NCI-H2171 treated with DMSO at 0.1 percent for 48 hours (cell line): ENCODE measurements at places on chromosomes 16 and 17.

GRCh38 chr17:10107316-10108165, 90.9 kb downstream of the GAS7 start:
- DNase-seq: no peak

DNA sequence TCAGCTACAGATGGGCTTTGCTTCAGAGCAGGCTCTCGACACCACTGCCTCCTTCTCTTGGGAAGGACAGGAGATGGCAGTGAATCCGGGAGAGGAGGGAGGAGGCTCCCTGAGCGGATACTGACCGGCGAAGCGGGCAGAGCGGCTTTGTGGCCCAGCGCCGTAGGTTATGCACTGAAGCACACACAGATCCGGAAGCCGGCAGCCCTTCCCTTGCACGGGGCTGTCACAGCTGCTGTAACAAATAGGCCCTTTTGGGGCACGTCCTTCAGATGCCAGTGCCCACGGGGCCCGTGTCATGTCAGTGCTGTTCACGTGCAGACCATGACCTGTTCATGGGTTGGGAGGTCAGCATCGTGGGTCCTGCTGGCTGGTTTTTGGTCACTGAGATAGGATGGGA, 144.7 kb upstream of the CHMP6 start:
- DNase-seq: no peak

- DNase-seq: no peak
Measured at GRCh38 chr16:85083051-85083639, 29.1 kb downstream of the CIBAR2 start.

GRCh38 chr17:79645022-79645776, 34.3 kb upstream of the RBFOX3 start:
- no peak for DNase-seq

- no peak for DNase-seq
Measured at GRCh38 chr16:31487071-31487719, 4.3 kb downstream of the SLC5A2 start.

DNA sequence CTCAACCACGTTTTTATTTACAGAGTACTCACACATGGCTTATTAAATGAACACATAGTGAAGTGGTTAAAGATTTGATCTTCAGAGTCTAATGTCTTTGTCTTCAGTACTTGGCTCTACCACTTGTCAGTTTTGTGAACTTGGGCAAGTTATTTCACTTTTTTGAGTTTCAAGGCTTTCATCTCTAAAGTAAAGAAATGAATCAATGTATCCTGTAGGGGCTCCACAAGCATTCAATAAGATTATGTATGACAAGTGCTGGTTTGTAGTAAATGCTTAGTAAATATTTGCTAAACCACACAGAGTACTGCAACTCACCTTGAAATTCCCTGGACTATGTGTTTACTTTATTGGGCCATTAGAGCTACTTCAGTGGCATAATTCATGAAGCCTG, 446.0 kb upstream of the GOT2 start:
- DNase-seq: no peak

GRCh38 chr16:16126896-16127295, 96.4 kb downstream of the ABCC6 start:
- no peak for DNase-seq

GRCh38 chr17:57425903-57426880, 169.9 kb downstream of the MSI2 start:
- no peak for DNase-seq

GRCh38 chr16:15748654-15749053, 98.6 kb downstream of the NDE1 start:
- DNase-seq: no peak

GRCh38 chr16:10951026-10951425, 6.7 kb downstream of the CLEC16A start:
- peak; percentile 56 for DNase-seq

DNA sequence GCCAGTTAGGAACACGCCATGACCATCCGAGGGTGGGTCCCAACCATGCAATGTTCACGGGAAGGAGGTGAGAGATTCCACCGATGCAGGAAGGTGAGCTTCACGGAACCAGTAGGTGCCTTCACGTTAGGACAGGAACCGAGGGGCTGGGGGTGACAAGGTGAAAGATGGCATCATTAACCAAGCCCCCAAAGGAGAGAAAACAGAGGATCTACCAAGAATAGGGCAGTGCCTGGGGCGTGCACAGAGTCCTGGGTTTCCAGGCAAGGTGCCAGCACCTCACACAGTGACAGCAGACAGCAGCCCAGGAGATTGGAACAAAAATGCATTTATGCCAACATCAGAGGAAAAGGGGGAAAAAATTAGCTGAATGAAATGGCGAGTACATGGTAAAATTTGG, 137.9 kb downstream of the GSG1L start:
- DNase-seq: peak; percentile 85

DNA sequence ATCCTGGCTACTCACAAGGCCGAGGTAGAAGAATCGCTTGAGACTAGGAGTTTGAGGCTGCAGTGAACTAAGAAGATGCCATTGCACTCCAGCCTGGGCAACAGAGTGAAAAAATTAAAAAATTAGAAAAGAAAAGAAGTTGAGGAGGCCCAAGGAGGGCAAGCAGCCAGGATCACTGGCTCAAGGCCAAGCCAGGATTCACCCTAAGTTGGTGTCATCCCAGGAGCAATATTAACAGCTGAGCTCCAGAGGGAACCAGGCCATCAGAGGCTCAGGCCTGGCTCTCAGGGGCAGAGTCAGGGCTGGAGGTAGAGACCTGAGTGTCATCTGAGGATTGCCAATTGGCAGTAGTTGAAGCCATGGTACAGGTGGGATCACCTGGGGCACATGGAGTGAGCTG, 20.7 kb downstream of the DRC3 start:
- no peak for DNase-seq

DNA sequence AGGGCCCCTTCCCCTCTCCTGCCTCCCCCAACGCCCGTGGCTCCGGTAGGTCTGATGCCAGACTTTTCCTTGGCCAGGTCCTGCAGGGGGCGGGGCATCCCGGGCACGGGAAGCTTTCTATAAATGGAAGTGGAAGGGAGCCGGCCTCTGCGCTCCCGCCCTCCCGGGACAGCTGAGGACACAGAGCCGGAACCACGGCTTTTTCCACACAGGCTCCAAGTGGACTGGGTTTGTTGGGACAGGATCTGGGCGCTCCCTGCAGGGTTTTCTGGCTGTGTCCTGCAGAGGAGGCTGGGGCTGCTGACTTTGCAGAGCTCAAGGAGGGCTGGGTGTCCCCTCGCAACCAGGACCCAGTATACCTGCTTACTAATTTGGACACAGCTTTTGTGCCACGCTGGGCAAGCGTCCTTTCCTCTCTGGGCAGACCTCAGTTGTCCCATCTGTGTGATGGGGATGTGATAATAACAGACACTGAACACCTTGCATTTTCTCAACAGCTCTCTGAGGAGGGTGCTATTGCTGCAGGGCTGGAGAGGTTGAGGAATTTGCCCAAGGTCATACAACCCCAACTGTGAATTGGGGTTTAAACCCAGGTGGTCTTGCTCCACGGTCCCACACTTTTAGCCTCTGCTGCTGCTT, 1.8 kb downstream of the TNS4 start:
- DNase-seq: peak; percentile 43

- DNase-seq: no peak
Measured at GRCh38 chr16:10552281-10552680, 28.1 kb downstream of the EMP2 start.

GRCh38 chr17:41396996-41397660, at the start of gene KRT31:
Gene KRT31 (minus strand): TSS chr17:41397608. CDS start chr17:41397539, 69 bp downstream.
- DNase-seq: no peak

GRCh38 chr17:61130330-61130729, 269.3 kb upstream of the TBX2 start:
- no peak for DNase-seq

- DNase-seq: no peak
Measured at GRCh38 chr16:89155851-89156739, 15.5 kb upstream of the CDH15 start.

DNA sequence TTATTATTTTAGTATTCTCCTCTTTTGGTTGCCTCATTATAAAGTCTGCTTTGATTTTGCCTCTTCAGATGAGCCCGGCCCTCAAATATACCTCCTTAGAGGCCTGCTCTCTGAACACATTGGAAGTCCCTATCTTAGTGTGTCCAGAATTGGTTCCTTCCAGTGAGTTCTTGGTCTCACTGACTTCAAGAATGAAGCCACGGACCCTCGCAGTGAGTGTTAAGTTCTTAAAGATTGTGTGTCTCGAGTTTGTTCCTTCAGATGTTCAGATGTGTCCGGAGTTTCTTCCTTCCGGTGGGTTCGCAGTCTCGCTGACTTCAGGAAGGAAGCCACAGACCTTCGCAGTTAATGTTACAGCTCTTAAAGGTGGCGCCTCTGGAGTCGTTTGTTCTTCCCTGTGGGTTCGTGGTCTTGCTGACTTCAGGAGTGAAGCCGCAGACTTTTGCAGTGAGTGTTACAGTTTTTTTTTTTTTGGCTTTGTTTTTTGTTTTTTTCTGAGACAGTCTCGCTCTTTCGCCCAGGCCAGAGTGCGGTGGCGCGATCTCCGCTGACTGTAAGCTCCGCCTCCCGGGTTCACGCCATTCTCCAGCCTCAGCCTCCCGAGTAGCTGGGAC, 45.8 kb upstream of the NOS2 start:
- DNase-seq: no peak

- DNase-seq: no peak
Measured at GRCh38 chr17:50627782-50628601, 6.7 kb upstream of the ABCC3 start.

- DNase-seq: no peak
Measured at GRCh38 chr16:67148656-67149275, 2.0 kb downstream of the B3GNT9 start.

DNA sequence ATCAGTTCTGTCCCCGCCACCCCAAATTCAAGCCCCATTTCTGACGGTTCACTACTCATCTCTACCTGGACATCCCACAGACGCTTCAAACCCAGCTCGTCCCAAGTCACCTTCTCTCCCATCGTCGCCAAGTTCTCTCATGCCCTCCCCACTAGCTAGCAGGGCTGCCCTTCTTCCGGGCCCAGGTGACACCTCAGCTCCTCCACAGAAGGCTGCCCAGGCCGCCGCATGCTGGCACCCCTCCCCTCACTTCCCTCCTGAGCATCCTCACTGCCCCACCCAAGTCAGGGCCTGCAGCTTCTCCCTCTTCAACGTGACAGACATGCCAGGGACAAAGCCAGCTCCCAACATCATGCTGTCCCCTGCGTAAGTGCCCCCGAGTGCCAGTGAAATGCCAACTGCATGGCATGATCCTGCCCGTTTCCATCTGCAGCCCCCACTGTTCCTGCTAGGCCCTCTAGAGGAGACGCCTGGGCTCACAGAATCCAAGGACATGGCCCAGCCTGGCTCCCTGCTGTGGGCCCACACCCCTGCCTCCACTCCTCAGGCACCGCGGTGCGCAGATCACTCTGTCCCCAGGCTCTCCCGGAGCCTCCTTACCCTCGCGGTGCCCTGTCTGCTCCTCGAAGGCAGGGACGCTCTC, 5.9 kb downstream of the CYB561 start:
- DNase-seq: no peak

DNA sequence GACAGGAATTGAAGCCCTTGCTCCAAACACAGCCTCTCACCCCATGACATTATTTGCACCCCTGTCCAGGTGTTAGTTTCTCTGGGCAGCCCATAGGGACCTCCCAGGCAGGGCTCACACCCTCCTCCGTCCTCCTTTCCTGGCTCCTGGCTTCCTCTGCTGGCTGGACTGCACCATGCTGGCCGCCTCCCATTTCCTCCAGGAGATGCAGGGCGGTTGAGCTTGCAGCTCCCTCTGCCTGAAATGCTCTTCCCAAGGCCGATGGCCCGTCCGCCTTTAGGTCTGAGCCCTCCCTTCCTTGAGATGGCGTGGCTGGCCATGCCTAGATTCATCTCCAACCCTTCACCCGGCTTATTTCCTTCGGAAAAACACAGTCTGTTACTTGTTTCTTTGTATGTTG, 334.8 kb downstream of the SNX29 start:
- no peak for DNase-seq

- DNase-seq: peak; percentile 21
Measured at GRCh38 chr17:73657473-73658116, 13.3 kb upstream of the SDK2 start.

DNA sequence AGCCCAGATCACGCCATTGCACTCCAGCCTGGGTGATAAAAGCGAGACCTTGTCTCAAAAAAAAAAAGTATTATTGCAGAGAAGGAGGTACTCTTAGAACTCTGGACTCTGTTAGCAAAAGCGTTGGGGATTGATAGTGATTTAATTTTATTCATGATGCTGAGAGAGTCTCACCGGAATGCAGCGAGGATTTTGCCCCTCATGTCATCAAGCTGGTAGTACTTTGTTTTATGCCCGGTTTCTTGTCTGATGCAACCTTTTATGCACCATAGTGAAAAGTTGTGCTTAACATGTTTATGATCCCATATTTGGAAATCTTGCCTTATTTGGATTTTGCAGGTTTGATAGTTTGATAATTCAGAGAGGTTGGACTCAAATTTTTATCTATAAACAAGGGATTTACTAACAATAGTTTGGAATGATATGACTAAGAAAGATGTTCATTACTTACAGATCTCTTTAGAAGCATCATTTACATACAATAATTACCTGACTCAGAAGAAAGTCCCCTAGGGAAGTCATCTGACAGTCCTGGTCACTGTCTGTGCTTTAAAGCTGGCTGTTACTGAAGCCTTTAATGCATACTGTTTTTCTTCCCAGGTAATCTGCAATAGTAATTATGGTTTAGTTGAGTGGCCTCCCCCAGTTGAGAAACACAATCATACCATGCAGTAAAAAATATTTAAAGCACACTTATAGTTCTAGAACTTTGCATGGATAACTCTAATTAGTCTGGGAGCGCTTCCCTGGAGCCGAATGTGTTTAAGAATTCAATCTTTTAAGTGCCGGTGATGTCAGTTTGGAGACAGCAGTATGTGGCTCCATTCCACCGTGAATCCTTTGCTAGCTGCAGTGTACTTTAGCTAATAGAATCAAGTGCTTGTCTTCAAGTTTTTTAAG, 120.9 kb downstream of the PRKCA start:
- no peak for DNase-seq

- DNase-seq: no peak
Measured at GRCh38 chr17:6334386-6334785, 100.5 kb downstream of the AIPL1 start.

- DNase-seq: no peak
Measured at GRCh38 chr17:14204084-14204483, 32.6 kb downstream of the CDRT15 start.

DNA sequence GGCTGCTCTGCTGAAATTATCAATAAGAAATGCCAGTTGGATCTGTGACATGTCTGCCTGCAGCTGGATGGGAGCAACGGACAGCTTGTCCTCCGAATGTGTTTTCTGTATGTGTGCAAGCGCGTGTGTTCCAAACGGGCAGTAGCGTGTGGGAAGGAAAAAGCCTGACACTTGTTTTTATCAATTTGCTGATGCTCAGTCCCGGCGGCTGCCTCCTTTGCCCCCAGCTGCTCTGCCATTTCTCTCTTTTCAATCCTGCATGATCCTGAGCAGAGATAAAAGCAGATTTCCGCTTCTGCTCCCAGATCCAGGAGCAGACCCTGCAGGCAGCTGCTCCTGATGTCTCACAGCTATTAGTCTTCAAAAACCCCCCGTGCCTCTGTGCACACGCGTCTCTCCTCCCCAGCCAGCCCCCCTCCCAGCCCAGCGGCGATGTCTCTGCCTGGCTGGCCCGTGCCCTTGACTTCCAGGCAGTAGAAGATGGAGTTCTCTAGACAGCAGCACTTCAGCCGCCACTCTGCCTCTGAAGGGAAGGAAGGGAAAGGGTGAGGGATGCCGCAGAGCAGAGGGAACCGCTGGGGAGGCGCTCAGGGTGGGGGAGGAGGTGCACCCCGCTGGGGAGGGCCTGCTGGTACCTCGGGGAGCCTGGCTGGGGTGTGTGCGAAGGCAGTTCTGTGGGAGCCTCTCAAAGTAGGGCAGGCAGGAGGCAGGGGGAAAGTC, 4.1 kb downstream of the PRCD start:
- DNase-seq: peak; percentile 83
